ENCODE measurements at places on chromosomes 7 and 10.

DNA sequence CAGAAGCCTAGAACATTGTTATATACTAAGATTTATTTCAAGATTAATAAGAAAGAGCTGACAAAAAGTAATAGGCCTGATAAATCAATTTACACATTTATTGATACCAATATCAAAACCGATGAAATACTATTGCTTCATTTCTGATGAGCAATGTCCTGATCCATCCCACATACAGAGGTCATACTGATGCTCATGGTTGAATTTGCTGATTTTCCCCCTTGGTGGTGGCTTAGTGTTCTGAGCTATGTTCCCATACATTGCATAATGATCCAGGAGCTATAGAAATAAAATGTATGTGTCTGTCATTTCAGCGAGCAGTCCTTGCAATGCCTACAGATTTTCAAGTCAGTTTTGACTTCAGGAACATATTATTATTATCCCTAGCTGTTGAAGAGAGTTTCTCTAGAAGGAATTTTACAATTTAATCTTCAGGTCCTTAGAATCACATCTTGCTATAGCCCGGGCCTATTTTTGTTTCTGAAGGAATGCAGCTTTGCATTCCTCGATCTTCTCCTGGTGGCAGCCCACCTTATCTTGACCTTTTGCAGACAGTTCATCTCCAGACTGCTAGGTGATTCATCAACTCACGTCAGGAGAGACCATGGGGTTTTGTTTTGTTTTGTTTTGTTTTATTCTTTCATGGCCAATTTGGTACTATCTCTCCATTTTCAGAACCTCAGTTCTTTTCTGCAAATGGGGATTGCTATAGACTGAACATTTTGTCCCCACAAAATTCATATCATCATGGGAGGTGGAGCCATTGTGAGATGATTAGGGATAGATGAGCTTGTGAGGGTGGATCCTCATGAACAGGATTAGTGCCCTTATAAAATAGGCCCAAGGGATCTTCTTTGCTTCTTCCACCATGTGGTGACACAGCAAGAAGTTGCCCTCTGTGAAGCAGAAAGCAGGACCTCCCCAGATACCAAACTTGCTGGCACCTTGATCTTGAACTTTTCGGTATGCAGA, 465.6 kb upstream of the IGFBP3 start:
- no peak for DNase-seq

DNA sequence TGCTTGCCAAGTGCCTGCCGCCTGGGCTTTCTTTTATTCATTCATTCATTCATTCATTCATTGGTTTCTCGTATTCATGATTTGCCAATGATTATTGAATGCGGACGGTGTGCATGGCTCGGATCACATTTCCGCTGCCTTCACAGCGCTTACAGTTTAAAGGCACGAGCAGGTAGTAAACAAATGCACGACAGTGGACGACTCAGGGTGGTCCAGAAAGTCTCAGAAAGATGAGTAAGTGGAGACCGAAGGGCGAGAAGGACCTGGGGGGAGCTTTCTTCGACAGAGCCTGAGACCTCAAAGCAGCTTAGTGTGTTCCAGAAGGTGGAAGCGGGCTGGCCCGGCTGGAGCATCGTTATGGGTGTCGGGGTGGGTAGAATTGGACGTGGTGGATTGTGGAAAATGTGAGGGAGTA, 506 bp downstream of the MCM10 start:
- peak; percentile 46 for DNase-seq

- peak; percentile 41 for DNase-seq
These were observed 66.7 kb upstream of the PDZD8 start for GRCh38 chr10:117441812-117442443.

GRCh38 chr7:38413784-38414183, 140.3 kb upstream of the TARP start:
- DNase-seq, result no peak

GRCh38 chr10:91006001-91006751, 85.3 kb upstream of the ANKRD1 start:
- DNase-seq, result peak; percentile 73

- no peak for DNase-seq
These were observed 47.0 kb downstream of the AMZ1 start for GRCh38 chr7:2734751-2735571.

DNA sequence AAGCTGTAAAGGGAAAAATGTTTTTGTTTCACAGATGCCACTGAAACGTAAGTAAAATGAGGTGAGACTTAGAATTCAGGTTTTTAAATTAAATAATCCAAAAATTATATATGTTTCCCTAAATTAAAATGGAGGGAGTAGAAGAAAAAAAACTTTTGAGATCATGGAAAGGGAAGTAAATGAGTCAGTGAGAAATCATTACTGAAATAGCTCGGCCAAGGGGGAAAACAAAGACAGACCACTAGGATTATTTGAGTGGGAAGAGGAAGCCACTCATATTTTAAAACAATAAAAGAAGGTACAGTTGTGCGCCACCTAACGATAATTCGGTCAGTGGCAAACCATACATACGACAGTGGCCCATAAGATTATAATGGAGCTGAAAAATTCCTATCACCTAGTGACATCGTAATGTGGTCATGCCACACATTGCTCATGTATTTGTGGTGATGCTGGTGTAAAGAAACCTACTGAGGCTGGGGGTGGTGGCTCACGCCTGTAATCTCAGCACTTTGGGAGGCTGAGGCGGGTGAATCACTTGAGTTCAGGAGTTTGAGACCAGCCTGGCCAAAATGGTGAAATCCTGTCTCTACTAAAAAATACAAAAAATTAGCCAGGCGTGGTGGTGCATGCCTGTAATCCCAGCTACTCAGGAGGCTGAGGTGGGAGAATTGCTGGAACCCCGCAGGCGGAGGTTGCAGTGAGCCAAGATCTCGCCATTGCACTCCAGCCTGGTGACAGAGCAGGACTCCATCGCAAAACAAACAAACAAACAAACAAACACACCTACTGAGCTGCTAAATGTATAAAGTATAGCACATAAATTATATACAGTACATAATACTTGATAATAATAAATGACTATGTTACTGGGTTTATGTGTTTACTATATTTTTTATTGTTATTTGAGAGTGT, 64.7 kb downstream of the MKX start:
- peak; percentile 56 for DNase-seq

DNA sequence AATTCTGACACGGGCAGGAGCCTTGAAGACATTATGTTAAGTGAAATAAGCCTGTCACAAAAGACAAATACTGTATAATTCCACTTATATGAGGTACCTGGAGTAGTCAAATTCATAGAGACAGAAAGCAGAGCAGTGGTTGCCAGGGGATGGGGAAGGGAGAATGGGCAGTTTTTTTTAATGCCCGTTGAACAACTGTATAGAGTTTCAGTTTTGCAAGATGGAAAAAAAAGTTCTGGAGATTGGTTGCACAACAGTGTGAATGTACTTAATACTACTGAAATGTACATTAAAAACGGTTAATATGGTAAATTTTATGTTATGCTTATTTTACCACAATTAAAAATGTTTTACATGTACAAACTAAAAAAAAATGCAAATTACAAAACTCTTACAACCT, 63.6 kb upstream of the EFCAB10 start:
- no peak for DNase-seq

Measured in RKO (cell line).